ENCODE measurements at places on chromosomes 3 and 15.

DNA sequence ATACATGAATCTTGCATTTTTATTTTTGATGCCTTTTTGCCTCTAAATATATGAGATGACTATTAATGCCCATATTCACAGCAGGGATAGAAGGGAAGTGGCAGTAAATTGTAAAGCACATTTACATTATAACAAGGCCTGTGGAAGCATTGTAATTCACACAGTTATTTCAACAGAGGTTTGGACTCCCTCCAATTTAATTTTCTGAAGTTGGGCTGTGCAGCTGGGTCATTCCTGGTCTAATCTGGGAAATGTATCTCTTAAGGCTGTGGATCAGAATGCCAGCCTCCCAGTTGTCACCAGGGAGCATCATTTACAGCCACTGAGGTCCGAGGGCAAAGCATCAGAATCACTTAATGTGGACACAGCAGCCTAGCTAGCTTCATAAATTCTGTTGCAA is 434.5 kb downstream of the MFSD1 start:
- DNase-seq, result no peak

DNA sequence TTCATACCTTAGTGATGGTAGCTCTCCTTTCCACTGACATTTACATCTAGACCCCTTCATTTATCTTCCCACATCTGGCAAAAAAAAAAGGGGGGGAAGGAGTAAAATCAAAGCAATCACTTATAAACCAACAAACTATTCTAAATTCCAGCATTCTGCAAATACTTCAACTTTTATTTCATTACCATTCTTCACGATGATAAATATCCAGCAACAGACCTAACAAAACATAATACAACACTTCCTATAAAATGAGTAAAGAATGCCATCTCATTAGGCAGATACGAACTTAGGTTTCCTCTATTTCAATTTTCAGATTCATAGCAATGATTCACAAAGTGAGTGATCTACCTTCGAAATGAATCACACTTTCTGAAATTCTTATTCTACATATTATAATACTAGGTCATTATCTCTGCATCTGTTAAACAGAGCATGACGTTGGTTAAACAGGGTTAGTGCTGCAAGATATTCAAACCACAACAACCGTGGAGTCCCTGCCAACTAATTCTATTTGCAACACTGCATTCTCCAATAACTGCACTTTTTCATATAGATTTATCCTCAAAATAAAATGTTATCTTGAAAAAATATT is at the start of gene LRRFIP2:
Gene LRRFIP2 (minus strand): TSS at position 51 of the 595 bp plus-strand sequence. CDS start 25,599 bp downstream, outside the sequence.
- no peak for DNase-seq

DNA sequence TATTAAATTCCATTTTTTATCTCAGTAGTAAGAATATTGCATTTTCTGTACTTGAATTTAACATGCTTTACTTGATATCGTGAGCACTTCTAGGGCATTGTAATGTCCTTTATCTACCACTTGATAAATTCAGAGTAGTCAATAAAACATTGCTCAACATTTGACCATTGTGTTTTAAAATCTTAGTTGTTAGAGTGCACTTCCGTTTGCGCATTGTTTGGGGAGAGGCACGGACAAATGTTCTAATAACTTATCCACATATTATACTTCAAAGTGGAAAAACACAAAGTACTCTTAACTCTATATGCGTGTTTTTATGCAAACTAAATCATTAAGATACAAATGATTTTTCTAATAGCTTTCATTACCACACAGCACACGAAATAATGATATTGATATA is 419 bp downstream of the FAM227B start:
- DNase-seq, result no peak

DNA sequence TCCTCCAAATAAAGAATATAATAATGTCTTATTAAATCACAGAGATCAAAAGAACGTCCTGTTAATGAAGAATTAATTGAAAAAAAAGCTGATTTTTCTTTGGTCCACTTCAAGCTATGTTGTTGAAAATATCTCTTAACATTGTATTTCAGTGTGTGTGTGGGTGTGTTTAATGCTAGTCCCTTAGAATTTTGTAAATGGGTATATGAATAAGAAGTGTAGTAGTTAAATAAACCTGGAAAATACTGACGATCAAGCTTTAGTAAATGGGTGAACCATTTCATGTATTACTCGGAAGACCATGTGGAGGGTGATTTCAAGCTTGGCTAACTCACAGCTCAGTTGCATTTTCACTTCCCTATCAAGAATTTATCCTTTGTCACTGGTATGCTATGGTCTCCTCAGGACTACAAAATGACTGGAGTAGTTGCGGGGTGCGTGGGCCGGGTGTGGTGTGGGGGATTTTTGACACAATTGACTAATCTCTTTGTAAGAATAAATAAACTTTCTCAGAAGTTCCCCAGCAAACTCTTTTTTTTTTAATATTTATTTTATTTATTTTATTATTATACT is 586.4 kb downstream of the GRM7 start:
- DNase-seq, result no peak

DNA sequence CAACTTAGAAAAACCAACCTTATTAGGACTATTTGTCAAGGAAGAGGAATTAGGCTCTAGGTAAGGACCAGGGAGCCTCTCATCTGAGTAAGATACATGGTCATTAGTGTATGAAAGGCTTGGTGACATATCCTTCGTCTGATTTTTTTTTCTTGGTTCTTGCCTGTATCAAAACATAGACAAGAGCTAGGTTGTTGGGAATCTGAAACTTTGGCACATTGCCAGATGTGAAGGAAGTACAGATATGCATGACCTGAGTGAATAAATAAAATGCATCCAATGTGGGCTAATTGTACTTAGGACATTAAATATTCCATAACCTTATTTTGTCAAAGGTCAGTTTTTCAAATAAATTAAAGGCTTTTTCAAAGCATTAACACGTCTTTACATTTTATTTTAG is 151.8 kb downstream of the SYNPR start:
- DNase-seq, result no peak

- DNase-seq, result no peak
Observed at GRCh38 chr3:146747928-146748327, 142.8 kb upstream of the PLSCR5 start.

DNA sequence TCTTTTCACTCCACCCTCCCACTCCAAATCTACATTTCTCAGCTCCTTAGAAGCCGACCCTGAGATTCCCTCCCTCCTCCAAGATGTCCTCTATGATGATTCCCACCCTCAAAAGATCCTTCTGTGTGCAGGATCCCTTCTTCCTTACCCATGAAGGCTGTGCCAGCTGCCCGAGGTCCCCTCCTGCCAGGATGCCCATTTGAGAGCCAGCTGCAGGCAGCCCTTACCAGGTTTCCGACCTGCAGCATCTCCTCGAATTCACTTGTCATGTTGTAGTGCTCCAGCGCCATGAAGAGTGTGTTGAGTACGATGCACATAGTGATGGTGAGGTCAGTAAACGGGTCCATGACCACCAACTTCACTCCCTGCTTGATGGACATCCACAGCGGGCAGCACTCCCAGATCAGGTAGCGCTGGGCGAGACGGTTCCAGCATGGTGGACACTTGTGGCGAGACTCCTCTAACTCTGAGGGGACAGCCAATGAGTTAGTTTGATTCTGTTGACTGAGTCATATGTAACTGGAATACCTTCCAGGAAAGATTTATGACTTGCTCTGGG is 51.9 kb downstream of the SCN5A start:
- no peak for DNase-seq

- no peak for DNase-seq
Observed at GRCh38 chr3:177481329-177481728, 284.0 kb upstream of the TBL1XR1 start.
